ENCODE measurements at places on chromosomes 2 and 18.

GRCh38 chr2:156118753-156119416 is 213.6 kb downstream of the NR4A2 start:
- DNase-seq, result no peak

DNA sequence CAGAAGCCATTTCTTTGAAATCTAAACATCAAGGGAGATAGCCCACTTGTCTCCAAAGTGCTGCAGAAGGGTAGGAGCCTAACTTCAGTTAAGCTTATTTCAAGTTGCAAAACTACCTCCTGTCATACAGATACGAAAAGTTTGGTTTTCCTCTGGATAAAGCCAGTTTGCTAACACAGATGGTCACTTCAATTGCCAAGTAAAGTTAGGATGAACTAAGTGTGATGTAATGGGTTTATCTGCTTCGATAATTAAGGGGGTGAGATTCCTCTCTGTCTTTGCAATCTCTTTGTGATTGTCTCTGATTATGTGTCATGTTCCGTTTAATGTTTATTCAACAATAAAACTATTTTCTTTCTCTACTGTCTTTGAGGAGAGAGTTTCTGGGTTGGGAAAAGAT is 156.4 kb downstream of the SLC39A10 start:
- DNase-seq, result no peak

- DNase-seq, result no peak
These were observed 40.4 kb downstream of the COL3A1 start for GRCh38 chr2:189014449-189015138.

DNA sequence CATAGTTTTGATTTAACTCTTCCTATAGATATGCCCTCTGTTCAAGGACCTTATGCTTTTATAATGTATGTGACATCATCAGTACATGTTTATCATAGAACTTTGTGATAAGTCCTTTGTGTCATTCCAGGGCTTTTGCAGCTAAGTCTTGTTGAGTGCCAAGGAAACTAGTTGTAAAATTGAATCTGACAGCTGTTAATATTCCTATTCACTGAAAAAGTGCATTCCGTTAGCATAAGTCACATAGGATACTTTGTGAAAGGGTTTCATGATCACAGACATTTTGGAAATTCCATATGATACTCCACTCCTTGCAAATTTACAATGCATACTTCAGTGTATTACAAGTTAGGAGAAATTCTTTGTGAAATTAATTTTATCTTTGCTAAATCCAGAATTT is 503.4 kb downstream of the CCDC85A start:
- DNase-seq, result no peak

DNA sequence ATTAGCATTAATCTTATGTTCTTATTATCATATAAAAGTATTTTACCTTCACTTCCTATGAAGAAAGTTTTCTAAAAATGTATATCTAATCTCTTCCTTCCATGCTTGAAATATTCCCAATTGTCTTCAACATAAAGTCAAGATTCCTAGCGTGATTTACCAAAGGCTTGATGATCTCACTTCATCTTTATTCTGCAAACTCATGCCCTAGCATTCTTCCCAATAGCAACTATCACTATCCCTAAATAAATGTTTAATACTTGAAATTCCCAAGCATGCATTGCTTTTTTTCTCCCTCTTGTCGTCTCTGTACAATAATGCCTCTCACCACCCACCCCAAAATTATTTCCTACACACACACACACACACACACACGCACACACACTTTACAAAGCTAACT is 125.8 kb downstream of the VWC2L start:
- no peak for DNase-seq

GRCh38 chr2:156473445-156473844 is 37.3 kb downstream of the GPD2 start:
- DNase-seq, result no peak

- no peak for DNase-seq
These were observed 17.6 kb downstream of the NEB start for GRCh38 chr2:151716721-151717120.

GRCh38 chr2:120866071-120866470 is 130.4 kb downstream of the GLI2 start:
- no peak for DNase-seq

- DNase-seq, result no peak
These were observed 172 bp downstream of the PRKD3 start for GRCh38 chr2:37324536-37324785.

- DNase-seq, result no peak
These were observed 263.5 kb downstream of the INSIG2 start for GRCh38 chr2:118351796-118352195.

DNA sequence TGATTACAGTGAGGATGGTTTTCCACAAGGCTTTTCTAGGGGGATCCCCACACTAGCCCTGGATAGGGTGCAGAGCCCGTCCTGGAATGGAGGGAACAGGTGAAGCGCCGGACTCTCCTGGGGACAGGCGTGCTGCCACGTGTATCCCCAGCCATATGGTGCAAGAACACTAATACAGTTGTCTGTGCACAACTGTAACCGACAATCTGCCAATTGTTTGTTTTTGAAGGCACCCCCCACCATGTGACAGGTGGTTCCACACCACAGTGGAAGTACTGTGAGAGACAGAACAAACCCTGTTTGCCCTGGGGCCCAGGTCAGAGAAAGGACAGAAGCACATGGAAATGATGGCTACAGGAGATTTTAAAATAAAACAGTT is 52.9 kb downstream of the MYCN start:
- DNase-seq, result no peak

DNA sequence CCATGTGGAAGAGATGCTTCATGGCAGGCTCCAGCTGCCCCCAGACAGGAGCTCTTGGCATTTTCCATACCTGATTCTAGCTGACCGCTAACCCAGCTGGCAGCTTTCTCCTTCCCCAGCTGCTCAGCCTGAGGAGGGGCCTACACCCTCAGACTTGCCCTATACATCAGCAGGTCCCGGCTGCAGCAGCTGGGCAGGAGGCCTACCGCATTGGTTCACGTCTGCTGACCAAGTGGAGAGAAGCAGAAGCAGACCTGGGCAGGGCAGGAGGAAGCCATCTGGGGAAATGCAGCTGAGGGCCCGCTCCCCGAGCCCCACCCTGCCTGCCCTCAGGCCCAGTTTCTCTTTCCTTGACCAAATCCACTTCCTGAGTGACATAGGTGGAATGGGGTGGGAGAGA is 50.7 kb downstream of the LBH start:
- DNase-seq, result no peak

GRCh38 chr2:182866461-182867406 is at the start of gene FRZB:
Gene FRZB (minus strand): TSS chr2:182866637. CDS start chr2:182866552, 85 bp downstream.
- peak; percentile 33 for DNase-seq

DNA sequence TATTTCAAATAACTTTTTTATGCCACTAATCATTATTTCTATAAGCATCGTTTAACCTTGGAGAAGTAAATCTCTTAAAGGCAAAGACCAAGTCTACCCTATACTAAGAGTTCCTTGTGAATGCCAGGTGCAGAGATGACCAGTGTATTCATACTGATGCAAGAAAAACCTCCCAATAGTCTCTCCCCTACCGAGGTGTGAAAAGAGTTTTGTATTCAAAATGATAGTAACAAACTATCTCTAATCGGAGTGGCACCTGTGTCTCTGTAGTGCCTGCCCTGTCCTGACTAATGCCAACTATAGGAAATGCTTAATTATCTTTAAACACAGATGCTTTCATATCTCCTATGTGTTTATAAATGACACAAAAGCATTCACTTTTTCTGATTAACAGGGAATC is 798.5 kb downstream of the TRIB2 start:
- DNase-seq, result no peak

- no peak for DNase-seq
These were observed 219.3 kb upstream of the TMEFF2 start for GRCh38 chr2:192413812-192414681.

DNA sequence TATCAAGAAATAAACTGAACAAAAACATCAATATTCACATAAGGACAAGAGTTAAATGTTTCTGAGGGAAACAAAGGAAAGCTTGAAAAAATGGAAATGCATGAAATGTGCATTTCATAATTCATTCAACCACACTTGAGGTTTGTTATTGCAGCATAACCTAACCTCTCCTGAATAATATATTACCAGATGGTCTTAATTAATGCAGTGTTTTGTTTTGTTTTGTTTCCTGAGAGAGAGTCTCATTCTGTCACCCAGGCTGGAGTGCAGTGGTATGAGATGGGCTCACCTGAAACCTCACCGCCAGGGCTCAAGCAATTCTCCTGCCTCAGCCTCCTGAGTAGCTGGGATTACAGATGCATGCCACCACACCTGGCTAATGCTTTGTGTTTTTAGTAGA is 139.9 kb upstream of the PIEZO2 start:
- no peak for DNase-seq

DNA sequence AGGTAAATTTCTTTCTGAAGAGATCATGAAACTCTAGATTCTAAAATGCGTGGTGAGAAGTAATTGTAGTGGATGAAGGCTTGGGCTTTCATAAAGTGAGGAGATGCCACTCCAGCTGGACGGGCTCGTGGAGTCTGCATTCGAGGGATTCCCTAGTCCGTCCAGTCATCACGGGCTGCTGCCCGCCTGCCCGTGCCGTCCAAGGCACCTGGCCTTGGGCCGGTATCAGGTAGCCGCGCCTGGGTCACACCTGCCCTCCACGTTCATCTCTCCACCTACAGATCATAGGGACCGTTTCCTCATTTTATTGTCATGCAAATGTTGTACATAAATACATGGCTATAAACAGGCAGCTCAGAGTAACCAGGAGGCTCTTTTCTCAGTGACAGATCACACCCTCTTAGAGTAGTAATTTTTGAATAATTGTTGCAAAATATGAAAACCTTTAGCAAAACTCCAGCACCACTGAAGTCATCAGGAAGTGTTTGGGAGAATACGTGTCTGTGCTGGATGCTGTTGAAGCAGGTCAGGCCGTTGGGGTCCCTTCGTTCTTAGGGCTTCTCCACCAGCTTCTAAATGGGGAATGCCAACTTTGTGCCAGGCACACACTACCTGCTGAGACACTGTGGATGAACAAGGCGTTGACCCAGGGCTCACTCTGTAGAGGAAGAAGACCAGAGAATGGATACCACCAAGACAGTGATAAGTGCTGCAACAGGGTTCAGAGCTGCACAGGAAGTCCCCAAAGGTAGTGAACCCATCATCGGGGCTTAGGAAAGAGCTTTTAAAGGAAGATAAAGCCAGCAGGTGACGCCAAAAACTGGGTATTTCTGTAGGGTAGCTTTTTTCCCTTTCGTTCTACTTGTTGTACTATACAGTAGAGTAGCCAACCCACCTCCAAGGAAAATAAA is 112.5 kb downstream of the FAM210A start:
- DNase-seq, result peak; percentile 66

GRCh38 chr2:204226305-204226880 is 289.8 kb downstream of the ICOS start:
- no peak for DNase-seq

- DNase-seq, result no peak
These were observed 266.2 kb downstream of the ASXL3 start for GRCh38 chr18:33844232-33844631.

DNA sequence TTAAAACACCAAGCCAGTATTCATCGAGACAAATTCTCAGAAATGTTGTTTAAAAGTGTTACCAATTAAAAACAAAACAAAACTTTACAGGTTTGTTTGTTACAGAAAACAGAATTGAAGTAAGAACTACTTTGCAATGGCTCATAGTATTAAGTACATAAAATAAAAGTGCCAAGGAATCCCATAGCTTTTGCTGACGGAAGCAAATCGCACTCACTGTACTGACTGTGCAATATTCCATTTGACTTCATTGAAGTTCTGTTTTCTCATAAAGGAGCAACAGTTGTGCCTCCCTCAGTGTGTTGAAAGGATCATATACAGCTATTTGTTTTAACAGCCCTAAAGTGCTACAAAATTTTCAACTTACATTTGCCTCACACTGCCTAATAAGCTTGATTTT is 507.8 kb downstream of the SPAG16 start:
- no peak for DNase-seq

- DNase-seq, result no peak
These were observed 82.6 kb downstream of the SP100 start for GRCh38 chr2:230498506-230499107.

GRCh38 chr2:73611193-73611592 is 31.0 kb downstream of the NAT8 start:
- DNase-seq, result peak; percentile 45

GRCh38 chr2:70202236-70202806 is 11.5 kb upstream of the C2orf42 start:
- DNase-seq, result no peak

- no peak for DNase-seq
These were observed 412.1 kb upstream of the CWC22 start for GRCh38 chr2:180419212-180419611.

DNA sequence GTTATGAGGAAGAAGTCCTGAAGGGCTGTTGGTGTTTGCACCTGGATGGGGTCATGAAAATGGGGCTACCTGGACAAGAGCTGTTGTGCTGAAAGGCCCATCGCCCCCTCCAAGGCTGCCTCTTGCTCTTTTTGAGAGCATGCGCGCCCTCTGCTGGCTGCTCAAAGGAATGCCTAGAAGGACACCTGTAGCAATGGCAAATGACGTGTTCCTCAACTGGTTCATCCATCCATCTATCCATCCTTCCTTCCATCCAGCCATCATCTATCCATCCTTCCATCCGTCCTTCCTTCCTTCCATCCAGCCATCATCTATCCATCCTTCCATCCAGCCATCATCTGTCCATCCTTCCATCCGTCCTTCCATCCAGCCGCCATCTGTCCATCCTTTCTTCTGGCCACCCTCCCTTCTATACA is 17.2 kb upstream of the RPL31 start:
- peak; percentile 82 for DNase-seq

DNA sequence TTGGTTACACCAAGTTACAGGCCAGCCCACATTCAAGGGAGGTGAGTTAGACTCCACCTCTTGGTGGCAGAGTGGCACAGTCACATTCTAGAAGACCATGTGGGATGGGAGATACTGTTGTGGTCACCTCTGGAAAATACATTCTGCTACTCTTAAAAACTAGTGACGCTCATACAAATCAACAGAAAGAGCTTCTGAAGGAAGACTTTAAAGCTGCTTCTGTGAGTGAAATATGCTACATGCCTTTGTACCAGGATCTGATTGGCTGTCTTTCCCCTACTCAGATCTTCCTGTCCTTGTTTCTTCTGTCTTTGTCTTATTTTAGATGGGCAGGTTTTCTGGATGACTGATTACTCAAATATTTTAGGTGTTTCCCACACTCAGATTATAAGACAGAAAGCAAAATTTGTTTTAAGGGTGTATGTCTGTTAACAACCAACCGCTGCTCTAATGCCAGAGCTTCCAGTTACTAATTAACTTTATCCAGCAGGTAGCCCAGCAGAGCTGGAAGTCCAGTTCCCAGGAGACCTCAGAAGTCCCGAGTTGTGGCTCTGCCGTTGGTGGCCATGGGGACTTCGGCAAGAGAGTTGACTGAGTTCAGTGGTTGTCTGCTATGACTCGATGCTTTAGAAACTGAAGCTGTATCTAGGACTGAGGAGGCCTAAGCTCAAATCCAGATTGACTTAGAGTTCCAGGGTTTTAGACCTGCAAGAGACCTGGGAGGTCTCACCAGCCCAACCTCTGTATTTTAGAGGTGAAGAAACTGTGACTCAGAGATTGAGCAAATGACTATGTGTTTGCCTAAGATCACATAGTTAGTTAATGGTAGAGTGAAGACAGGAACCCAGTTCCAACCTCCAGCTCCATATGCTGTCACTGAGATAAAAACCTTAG is 7.4 kb downstream of the IL1R2 start:
- DNase-seq, result no peak

Measured in GM10248 (cell line).